ENCODE measurements at places on chromosomes 2 and 18.

DNA sequence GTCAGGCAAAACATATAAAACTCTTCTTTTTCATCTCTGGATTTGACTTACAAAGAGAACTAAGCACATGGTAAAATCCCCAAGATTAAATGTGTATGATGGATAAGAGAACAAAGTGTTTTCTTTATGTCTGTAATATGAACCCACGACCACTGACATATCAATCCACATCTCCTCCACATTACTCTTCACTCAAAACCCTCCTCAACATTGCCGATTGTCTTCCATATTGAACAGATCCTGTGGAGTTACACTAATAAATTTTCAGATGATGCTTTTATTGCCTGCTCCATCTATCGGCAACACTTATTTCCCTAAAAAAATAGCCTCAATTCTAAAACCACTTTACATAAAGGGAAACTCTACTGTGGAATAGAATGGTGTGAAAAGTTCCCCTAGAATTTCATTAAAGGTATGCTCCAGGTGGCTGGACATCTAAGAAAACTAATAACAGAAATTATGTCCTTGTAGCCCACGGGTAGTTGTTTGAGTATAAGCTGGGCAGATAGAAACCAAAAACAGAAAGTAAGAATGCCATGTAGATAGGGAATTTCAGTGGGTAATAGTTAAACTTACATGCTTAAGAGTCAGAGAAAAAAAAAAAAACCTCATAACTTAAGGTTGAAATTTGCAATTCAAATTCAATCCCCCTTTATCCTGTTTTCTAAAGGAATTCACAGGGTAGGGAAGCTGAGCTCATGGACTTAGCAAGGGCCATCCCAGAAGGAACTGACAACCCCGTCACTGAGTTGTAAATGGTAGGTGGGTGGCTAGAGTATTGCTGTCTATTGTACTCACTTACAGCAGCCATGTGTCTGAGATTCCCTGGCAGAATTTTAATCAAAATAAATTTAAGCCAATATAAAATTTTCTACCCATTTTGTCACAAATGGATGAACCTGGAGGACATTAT, 305.4 kb upstream of the LYPD1 start:
- DNase-seq = no peak

- no peak for DNase-seq
These were observed 910 bp downstream of the SRSF7 start for GRCh38 chr2:38750011-38750890.

DNA sequence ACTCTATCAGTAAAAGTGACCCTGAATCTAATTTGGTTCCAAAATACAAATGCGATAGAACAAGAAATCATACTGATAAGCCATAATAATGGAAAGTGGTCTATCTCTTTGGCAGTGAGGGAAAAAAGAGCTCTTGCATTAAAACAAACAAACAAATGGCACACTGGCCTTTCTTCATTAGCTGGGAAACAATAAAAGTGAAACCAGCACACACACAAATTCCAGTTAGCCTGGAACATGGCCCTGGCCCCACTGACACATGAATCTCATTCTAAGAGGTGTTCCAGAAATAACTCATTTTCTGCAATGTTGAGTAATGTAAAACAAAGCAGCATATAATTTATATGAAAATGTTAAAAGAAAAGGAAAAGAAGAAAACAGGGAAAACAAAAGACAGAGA, 79.3 kb upstream of the TGFA start:
- no peak for DNase-seq

DNA sequence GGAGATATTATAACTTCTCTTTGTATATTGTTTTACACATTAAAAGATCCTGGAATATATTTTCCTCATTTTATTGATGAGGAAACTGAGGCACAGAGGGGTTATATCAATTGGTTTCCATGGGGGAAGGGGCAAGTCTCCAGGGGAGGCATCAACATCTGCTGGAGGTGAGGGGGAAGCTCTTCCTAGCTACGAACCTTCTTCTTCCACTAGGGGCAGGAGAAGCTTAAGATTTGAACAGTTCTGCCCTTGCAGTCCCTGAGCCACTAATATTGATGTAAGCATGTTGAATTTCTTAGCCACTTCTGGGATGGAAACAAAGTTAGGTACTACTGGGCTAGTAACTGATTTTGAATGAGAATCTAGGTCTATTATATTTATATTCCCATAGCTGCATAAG, 140.1 kb upstream of the AQP4 start:
- no peak for DNase-seq

DNA sequence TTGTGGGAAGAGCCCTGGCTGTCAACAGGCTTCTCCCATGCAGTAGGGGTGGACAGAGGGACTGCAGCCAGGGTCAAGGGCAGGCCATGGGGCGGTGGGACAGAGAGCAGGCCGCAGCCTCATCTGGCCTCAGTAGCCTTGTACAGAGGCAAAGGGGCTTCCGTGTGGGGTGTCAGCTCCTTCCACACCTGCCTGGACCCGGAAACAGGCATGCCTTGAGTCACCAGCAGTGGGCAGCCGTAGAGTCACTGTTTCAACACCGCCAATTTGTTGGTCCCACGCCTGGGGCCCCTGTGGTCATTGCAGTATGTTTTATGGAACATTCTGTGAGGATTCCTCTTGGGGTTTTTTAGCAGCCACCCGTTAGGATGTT, 173.0 kb downstream of the SMAD7 start:
- DNase-seq = no peak

DNA sequence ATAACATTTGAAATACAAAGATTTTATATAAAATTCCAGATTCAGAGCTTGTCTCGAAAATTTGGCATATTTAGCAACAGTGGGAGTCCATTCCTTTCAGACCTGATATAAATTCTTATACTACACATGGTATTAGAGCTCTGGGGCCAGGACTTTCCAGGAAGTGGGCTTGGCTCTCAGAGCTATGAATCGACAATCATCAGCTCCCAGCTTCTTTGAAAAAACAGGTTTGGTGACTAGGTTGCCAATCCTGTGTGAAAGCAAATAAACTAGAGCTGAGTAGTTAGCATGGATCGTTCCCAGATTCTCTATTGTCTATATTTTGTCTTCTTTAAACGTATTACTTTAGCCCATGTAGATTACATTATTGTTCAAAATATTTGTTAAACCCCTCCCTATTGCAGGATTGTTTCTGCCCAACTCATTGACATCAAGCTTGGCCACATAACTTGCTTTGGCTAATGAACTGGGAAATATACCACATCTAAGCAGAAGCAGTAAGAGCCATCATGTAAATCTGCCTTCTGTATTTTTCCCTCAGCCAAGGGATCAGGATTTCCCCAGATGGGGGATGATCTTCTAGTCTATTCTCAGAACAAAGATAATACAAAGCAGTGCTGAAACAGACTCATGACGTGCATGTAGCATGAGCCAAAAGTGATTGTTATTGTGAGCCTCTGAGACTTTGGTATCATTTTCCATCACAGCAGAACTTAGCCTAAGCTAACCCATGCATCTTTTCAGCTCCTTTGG, 105.4 kb downstream of the KCNH7 start:
- no peak for DNase-seq

GRCh38 chr2:99397266-99397920, 60.2 kb downstream of the EIF5B start:
- no peak for DNase-seq

- no peak for DNase-seq
These were observed 25.1 kb downstream of the PPIG start for GRCh38 chr2:169609264-169609663.

DNA sequence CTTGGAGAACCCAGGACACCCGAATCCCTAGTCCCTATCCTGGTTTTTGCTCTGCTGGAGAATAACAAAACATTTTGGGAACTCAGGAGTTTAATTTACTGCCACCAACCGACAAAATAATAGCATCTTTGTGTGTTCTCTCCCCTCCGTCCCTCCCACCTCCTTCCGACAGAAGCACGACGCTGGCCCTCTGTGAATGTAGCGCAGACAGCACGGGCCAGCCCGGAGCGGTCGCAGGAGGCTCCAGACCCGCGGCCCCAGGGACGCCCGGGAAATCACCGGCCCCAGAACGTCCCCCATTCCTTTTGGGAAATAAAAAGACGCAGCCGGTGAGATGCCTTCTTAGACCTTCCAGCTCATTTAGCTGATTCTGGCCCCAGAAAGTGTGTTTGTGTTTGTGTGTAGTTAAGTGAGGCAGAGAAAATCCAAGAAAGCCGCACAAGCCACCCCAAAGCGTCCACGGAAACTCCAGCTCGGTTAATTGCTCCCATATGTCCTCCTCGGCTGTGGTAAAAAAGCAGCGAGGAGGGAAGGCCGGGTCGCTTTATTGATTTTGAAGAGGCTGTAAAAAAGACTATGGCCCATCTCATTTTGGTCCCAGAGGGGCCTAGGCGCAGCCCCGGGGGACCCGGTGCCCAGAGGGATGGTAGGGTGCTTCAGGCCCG, 577 bp upstream of the TANC1 start:
- no peak for DNase-seq

DNA sequence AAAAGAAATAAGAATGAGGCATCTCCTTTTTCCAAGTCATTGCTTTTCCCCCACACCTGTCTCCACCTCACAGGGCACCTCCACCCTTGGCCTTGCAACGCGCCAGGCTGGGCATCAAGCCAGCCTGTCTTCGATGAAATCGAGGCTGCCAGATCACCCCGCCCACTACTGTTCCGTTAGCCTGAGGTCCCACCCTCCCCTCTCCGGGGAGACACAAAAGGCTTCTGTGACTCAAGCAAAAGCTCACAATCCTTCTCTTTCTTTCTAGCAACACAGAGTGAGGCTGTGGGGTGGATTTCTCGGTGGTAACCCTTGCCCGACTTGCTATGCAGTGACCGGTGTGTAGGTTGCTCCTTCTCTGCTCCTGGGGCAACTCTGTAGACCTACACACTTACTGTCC, 9.9 kb downstream of the TNP1 start:
- DNase-seq = no peak

DNA sequence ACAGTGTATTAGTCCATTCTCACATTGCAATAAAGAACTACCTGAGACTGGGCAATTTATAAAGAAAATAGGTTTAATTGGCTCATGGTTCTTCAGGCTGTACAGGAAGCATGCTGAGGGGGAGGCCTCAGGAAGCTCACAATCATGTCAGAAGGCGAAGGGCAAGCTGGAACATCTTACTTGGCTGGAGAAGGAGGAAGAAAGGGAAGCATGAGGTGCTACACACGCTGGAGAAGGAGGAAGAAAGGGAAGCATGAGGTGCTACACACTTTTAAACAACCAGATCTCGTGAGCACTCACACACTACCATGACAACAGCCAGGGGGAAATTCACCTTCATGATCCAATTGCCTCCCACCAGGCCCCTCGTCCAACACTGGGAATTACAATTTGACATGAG, 95.3 kb upstream of the FAM110C start:
- no peak for DNase-seq

GRCh38 chr2:99481527-99481926, 8.3 kb downstream of the REV1 start:
- no peak for DNase-seq

GRCh38 chr18:22637787-22638186, 220.1 kb upstream of the CTAGE1 start:
- DNase-seq = no peak

GRCh38 chr2:150526827-150527226, 39.4 kb upstream of the RND3 start:
- no peak for DNase-seq

GRCh38 chr2:59182249-59182648, 941.1 kb upstream of the FANCL start:
- no peak for DNase-seq

DNA sequence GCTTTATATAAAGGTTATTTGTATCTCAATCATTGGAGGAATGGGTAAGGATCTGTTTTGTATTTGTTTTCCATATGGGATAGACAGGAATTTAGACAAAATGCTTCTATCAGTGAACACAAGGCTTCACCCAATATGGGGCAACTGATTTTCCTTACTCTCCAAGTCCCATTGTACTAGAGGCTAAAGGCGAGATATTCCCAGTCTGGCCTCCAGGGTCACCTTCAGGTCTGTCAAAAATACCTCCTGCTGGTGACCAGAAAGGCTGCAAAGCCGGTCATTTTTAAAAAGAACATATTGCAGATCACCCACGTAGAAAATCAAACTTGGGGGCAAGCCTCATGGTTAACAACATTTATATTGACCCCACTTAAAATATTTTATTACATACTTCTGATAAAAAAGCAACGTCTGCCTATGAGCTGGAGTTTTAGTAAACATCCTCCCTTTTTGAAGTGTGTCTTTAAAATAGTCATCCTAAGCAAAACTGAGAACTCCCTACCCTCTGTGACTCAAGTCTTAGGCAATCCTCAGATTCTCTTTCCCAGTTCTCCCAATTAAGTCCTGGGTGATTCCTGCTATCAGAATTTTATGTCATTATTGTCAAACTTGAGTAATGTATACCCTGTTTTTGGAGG, 276.6 kb downstream of the MREG start:
- DNase-seq = no peak

DNA sequence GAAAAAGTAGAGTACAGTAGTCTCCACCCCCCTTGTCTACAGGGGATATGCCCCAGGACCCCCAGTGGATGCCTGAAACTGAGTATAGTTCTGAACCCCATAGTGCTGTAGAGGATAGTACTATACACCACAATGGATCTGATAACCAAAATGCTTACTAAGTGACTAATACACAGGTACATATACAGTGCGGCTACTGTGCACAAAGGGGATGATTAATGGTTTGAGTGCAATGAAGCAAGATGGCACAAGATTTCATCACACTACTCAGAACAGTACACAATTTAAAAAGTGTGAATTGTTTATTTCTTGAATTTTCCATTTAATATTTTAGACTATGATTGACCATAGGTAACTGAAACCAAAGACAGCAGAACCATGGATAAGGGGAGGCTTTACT, 446.9 kb upstream of the NRP2 start:
- DNase-seq = no peak

- DNase-seq = no peak
These were observed 15.4 kb upstream of the PMAIP1 start for GRCh38 chr18:59884351-59884750.

DNA sequence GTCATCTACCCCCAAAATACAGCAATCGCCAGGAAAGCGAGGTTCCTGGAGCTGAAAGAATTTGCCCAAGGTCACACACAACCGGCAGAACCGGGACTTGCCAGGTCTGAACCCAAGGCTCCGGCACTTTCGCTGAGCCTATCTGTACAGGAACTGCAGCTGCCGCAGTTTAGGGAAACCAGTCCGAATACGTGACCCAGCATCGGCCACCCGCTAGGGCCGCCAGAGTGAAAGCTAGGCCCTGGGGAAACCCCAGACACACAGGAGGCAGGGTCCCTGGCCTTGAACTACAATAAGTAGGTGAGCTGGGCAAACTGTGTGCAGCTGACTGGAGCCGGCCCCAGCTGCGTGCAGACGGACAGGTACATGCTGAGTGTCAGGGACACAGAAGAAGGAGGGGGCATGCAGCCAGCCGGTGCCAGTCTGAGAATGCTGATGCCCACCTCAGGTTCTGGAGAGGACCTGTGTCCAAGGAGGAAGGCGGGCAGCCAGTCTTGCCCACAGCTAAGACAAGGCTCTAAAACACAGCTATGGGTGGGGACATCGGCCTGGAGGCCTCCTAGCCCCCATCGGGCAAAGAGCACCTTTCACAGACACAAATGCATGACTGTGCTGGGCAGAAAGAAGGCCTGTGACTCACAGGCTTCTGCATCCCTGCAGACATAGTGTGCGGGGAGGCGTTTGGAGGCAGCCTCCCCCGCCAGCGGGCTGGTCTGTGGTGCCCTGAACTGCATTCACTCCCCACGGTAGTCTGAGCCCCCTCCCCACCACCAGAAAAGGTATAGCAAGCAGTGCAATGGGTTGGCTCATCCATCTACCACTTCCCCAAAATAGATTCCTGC, 107.4 kb upstream of the ID2 start:
- DNase-seq = no peak
